ENCODE measurements at places on chromosomes 4 and X.
A peak's percentile ranks its signal among the peaks of the same experiment; 100 is the strongest.

DNA sequence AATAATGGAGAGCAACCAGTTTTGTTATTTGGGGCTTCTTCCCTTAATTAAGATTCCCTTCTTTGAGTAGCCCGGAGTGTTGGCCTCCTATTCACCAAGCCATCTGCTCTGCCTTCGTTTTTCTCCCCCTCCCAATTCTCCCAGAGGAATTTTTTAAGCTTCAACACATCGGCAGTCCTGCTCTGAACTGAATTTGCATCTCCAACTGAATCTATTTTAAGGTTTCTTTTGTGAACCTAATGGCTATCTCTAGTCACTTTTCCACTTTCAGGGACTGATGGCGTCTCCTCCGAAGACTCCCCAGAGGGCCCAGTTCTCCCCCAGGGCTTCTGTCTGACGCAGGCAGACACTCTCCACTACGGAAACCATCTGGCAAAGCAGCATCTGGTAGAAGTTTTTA lies 280.2 kb downstream of the ADGRA3 start:
- DNase-seq = no peak

DNA sequence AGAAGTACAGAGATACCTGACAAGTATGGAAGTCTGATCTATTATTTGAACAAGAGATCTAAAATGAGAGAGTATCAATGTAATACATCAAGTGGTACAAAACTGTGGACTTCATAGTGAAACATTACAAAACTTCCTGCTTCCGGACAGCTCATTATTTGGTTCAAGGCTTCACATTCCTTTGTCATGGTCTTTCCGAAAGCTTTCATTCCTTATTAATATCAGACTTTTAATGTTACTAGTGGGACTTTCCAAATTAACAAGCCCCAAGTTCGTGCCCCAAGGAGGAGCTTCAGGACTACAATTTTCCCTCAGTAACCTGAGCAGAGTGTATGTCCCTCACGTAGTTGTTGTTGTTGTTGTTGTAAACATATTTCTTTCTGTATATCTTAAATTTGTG lies 1.2 kb downstream of the CHIC2 start:
- DNase-seq = no peak

GRCh38 chr4:109993116-109993515 lies 80.4 kb downstream of the EGF start:
- DNase-seq = no peak

DNA sequence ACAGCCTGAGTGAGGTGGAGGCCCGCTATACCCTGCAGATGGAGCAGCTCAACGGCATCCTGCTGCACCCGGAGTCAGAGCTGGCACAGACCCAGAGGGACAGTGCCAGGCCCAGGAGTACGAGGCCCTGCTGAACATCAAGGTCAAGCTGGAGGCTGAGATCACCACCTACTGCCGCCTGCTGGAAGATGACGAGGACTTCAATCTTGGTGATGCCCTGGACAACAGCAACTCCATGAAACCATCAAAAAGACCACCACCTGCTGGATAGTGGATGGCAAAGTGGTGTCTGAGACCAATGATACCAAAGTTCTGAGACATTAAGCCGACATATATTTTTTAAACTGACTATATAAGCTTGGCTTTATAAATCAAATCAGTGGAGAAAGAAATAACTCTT lies 73.3 kb upstream of the HHIP start:
- DNase-seq = no peak

GRCh38 chrX:81286608-81287007 lies 84.7 kb downstream of the SH3BGRL start:
- DNase-seq = no peak

DNA sequence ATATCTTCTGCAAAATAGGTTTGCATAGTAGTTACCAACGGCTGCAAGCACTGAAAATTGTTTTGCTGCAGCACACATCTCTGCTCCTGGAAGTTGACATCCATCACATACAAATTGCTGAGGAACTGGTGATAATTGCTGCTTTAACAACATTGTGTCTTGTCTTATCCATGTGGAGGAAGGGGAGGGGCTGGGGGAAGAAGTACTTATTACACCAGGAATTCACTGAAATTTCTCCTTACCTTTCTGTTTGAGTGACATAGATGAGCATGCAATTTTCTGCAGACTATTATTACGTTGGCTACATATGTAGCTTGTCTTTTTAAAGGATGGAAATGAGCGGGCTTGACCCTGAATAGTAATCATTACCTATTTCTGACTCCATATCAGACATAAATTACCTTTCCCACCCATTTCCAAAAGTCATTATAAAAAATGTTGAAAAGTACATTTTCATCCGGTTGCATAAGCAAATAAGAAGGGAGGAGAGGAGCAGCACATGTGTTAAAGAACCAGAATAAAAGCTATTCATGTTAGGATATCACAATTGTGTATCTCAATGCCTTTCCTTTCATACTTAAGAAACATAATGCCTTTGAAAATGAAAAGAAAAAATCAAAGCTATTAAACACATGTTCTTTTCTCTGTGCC lies 1905.6 kb downstream of the PCDH7 start:
- DNase-seq = no peak

- no peak for DNase-seq
Observed at GRCh38 chr4:58070726-58071125, 960.5 kb upstream of the IGFBP7 start.

- DNase-seq = no peak
Observed at GRCh38 chr4:138761638-138762220, 253.9 kb upstream of the NOCT start.

DNA sequence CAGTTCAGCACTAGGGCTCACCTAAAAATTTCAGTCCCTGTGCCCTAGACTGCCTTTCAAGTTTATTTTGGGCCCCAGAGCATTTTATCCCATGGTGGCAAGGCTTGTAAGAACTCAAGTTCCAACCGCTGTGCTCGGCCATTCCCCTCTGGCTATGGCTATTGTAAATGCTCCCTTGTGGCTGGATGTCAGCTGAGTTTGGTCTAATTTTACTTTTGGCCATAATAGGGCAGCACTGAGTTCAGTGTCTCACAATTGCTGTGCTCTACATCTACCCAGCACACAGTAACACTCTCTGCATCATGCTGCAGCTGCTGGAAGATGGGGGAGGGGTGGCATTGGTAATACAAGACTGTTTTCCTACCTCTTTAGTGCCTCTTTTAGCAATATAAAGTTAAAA lies 210.8 kb upstream of the IRS4 start:
- no peak for DNase-seq

GRCh38 chr4:48047421-48047844 lies 30.9 kb downstream of the NIPAL1 start:
- peak; percentile 47 for DNase-seq

DNA sequence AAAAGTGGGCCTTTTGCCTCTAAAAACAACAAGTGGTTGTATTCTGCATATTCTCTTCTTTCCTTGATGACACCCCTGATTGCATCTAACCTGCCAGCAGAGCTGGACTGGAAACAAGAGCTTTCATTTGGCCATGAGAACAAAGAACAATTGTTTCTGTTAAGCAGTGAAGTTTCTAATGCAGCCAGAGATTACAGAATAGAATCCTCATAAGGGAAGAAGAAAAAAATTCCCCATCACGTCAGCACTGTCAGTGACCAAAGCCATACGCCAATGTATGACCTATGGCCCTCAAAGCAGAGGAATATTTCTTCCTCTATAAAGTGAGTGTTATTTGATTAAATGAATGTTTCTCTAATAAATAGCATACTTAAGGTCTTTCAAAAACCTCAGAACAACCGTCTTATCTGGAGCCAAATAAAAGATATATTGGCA lies 529.1 kb upstream of the INTU start:
- no peak for DNase-seq

DNA sequence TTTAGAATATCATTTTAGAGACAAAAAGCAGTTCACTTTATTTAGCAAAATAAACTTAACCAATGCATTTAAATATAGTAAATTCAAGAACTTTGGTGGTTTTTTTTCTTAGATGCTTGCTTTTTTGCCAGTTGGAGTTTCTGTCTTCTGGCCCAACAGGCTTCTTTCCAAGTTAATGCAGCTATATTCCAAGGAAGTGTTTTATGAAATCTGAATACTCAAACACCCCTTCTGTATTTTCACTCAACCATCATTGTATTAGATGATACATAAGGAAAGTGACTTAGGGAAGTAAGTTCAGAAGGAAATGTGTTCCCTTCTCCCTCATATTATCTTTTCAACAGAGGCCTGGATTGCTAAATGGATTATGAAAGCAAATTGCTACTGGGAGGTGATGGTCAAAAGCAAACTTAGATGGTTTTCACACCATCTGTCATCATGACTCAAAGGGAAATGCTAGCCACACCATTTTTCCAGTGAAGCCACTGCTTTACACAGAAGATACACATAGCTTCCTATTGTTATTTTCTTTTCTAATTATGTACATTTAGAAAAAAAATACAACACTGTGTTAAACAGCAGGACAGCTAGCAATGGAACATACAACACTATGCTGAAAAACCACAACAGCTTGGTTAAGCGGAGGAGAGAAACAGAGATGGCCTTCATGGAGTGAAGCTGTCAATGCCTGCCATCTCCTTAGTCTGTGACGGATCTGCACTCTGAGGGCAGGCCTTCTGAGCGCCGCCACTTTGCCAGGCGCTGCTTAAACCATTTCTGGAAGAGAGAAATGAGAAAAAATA lies 32.9 kb downstream of the HOPX start:
- no peak for DNase-seq

- DNase-seq = no peak
Observed at GRCh38 chr4:25271866-25272265, 38.0 kb downstream of the PI4K2B start.

DNA sequence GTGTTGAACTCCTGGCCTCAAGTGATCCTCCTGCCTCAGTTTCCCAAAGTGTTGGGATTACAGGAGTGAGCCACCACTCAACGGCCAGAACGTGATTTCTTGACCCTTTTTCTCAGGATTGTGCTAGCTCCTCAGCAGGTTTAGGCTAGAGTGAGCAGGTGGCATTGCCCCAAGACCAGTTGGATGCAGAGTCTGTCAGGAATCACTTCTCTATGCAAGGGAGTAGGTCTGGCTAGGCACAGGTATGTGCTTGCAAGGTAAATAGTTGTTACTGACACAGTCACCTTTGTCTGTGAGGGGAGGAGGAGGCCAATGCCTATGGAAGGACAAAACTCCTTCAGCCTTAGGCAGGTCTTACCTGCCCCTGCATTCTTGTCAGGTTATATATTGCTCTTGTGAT lies 24.2 kb downstream of the SLC25A5 start:
- no peak for DNase-seq

DNA sequence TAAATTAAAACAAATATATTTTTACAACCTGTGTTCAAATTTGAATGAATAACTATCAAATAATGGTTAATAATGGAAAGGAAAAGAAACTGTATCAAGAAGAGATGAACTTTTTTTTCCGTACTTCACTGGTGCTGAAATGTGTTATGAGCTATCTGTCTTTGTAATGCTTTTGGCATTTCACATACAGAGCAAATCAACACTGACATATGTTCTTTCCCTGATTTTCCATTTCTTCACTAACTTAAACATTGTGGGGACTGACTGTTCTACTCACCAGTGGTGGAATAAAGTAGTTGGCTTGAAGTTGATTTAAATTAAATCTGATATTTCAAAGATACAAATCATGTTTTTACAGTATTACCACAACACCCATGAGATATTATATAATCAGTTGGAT lies 304.0 kb upstream of the BMP3 start:
- no peak for DNase-seq

DNA sequence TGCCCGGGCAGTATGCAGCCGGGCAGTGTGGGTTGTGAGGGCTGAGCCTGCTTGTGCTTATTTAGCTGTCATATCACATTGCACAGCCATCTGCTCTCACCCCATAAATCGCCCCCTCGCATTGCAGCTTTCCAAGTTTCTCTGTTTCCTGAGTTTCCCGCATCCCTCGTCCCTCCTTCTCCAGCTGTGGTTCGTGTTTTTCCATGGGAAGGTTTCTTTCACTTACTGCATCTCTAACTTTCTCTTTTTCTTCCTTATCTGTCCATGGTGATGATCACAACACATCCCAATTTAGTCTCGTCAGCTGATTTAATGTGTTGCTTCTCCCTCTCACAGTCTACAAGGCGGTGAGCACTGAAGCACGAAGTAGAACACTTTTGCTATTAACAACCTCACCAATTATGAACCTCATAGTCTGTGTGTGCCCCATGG lies 118.1 kb downstream of the ENPP6 start:
- DNase-seq = no peak

DNA sequence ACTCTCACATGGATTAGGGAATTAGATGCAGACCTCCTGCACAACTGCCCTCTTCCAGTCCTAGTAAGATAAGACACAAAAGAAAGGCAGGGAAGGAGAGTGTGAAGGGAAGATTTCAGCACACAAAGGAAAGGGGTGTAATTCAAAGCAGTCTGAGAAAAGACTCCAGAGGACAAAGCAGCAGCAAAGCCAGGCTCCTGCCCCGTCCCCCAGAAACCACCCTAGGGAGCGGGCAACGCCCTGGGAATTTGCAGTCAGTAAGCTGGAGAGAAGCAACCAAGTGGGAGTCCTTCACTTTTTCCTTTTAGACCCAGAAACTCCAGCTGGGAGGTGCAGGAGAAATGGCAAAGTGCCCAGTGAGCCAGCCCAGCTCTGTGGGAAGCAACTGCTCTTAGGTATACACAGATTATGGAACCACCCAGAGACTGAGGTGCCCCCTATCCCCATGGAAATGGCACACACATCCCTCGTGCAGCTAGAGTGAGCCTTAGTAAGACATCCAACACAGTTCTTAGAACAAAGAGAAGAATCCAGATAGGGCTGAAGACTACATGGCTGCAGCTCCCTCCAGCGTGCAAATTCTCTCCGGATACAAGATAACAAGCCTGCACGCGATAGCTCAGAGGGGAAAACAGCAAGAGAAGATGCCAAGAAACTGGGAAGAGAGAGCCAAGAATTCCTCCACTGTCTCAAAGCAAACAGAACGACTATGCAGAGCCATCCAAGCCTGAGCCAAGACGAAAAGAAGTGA lies 26.5 kb upstream of the IRAK1 start:
- DNase-seq = no peak

DNA sequence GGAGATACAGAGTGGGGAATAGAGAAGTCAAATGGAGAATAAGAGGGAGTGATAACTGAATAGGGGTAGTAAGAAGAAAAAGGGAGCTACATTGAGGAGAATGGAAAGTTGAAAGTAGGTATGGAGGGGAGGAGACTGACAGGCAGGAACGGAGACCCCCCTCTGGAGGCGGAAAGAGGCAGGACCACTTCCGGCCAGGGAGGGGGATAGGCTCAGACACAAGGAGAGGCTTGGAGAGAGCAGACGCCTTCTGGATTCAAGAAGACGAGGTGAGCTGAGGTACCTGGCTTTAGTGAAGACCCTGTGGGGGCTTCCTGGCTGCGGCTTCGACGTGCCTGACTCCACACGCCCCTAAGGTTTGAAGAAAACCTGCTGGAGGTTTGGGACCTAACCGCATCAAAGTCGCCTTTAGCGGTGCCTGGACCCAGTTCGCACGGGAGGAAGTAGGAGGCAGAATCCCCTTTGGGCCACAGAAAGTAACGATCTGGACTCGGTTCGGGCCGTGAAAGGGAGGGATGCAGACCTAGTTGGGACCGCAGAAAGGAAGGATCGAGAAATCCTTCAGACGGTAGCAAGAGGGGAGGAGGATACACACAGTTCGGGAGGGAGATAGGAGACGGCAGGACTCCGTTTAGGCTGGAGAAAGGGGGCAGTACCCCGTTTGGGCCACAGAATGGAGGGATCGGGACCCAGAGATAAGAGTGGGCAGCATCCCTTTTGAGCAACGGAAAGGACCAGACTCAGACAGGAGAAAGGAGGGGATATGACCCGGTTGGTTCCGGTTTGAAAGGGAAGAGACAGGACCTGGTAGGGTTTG lies at the start of gene TRO:
TRO (plus strand) TSS at position 215 of the 817 bp plus-strand sequence. CDS start 1,423 bp downstream, outside the sequence.
- DNase-seq = no peak
